ENCODE measurements at places on chromosomes 5 and 9.

GRCh38 chr9:123102375-123103113 is 69.1 kb downstream of the GPR21 start:
- no peak for DNase-seq

- no peak for DNase-seq
Measured at GRCh38 chr5:136892000-136892399, 526.7 kb upstream of the TRPC7 start.

DNA sequence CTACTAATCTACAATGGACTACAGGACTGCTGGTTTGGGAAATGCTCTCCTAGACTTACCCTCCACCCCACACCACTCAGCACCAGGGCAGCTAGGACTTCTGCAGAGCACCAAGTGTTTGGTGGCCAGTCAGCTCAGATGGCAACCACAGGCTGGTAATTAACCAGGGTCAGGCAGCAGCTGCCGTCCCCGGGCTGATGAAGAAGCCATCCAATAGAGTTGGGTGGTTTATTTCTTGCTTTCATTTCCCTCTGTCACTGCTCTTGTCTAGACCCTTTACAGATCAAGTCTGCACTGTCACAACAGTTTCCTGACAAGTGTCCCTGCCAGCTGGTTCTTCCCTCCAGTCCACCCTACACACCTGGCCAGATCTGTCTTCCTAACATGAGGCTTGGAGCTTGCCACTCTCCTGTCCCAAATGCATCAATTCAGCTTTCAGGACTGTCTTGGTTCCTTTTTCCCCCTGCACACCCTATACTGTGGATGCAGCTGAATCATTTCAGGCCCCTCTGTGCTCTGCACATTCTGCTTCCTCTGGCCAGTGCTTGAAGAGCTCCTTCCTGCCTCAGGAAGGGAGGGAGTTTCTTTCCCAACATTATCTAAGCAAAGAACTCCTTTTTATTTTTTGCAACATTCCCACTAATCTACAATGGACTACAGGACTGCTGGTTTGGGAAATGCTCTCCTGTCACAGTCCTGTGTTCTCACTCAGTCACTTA is 30.2 kb upstream of the HSPA9 start:
- DNase-seq: no peak

- no peak for DNase-seq
Measured at GRCh38 chr9:125746774-125747052, 460 bp upstream of the PBX3 start.

DNA sequence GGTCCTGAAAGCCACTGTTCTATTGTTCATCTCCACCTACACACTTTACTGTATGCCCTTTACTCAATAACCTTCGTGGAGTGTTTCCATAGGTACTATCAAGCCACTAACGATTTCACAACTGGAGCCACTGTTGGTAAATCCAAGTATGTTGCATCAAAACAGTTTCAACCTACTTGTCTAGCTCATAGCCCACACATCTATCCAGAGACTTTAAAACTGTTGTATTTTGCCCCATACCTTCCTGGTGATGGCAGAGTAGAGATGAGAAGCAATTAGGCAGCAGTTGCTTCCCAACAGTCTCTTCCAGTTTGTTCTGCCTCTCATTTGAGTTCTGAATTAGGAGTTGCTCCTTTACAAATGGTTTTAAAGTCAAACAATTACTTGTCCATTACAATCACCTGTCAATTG is 607 bp downstream of the FAXDC2 start:
- DNase-seq: no peak
